ENCODE measurements at places on chromosomes 1 and 21. TPM values are rescaled to one million over a fixed set of nuclear protein-coding genes. Genes with fewer than 3 reads are reported as not detected.

GRCh38 chr1:237712586-237713157 lies 178.1 kb downstream of the ZP4 start:
- H3K4me3 ChIP-seq = no peak overlapping the region
- no peak overlapping the region for H3K27ac ChIP-seq
- no peaks in the 10 kb centered on the region for H3K27me3 ChIP-seq
- no peaks in the 10 kb centered on the region for H3K4me1 ChIP-seq

DNA sequence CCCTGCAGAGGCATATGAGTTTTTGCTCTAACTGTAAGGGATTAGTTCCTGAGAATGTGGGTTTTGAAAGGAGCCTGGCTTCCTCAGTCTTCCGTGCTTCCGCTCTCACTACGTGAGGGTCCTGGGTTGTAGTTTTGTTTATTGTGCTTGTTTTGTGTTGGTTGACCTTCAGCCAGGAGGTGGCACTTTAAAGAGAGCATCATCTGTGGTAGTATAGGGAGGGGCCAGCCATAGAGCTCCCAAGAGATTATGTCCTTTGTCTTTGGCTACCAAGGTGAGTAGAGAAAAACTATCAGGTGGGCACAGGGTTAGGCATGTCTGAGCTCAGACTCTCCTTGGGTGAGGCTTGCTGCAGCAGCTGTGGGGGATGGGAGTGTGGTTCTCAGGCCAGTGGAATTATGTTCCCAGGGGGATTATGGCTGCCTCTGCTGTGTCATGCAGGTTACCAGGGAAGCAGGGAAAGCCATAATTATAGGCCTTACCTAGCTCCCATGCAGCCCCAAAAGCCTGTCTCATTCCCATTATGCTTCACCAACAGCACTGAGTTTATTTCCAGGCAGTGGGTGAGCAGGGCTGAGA lies 23.5 kb downstream of the CYP4B1 start:
- no peak overlapping the region for H3K27ac ChIP-seq
- peaks cover 9% of the 10 kb centered on the region for H3K36me3 ChIP-seq
- H3K4me3 ChIP-seq = no peak overlapping the region
- peak; percentile 81 for DNase-seq
- no peaks in the 10 kb centered on the region for H3K4me1 ChIP-seq

The KRTAP13-2 gene
- not detected for total RNA-seq

GRCh38 chr1:156577550-156577949 lies 2.0 kb upstream of the TTC24 start:
- H3K36me3 ChIP-seq = no peaks in the 10 kb centered on the region
- H3K4me1 ChIP-seq = no peaks in the 10 kb centered on the region
- H3K27ac ChIP-seq = no peak overlapping the region

DNA sequence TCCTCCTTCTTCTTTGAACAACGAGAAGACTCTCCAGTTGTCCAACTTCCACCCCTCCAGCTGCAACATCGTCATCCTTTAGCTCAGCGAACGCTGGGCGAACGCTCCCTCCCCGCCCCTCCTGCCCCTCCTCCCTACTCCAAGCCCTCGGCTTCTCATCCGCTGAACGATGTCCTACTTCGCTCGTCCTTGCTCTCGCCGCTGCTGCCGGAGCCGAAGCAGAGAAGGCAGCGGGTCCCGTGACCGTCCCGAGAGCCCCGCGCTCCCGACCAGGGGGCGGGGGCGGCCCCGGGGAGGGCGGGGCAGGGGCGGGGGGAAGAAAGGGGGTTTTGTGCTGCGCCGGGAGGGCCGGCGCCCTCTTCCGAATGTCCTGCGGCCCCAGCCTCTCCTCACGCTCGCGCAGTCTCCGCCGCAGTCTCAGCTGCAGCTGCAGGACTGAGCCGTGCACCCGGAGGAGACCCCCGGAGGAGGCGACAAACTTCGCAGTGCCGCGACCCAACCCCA lies at the start of gene BCAN:
BCAN (plus strand) TSS at position 357 of the 504 bp plus-strand sequence. CDS start 3,938 bp downstream, outside the sequence.
- DNase-seq = no peak
- peaks cover 3% of the 10 kb centered on the region for H3K27me3 ChIP-seq
- peaks cover 12% of the 10 kb centered on the region for H3K4me1 ChIP-seq

GRCh38 chr1:243980471-243980870 lies 70.6 kb upstream of the ZBTB18 start:
- no peak overlapping the region for H3K27ac ChIP-seq
- H3K36me3 ChIP-seq = no peaks in the 10 kb centered on the region
- H3K27me3 ChIP-seq = no peaks in the 10 kb centered on the region
- no peak for DNase-seq
- no peaks in the 10 kb centered on the region for H3K4me1 ChIP-seq

The CD1D gene
- total RNA-seq = 0.26 TPM

GRCh38 chr1:234208791-234209190 lies 164.5 kb upstream of the COA6 start:
- DNase-seq = peak; percentile 12
- H3K4me1 ChIP-seq = peaks cover 6% of the 10 kb centered on the region
- H3K27me3 ChIP-seq = peaks cover 6% of the 10 kb centered on the region
- no peaks in the 10 kb centered on the region for H3K36me3 ChIP-seq
- no peak overlapping the region for H3K27ac ChIP-seq

- H3K27me3 ChIP-seq = no peaks in the 10 kb centered on the region
- DNase-seq = no peak
- H3K36me3 ChIP-seq = no peaks in the 10 kb centered on the region
- no peak overlapping the region for H3K27ac ChIP-seq
- H3K4me1 ChIP-seq = peaks cover 11% of the 10 kb centered on the region
Observed at GRCh38 chr1:93702828-93703183, 21.2 kb upstream of the BCAR3 start.

DNA sequence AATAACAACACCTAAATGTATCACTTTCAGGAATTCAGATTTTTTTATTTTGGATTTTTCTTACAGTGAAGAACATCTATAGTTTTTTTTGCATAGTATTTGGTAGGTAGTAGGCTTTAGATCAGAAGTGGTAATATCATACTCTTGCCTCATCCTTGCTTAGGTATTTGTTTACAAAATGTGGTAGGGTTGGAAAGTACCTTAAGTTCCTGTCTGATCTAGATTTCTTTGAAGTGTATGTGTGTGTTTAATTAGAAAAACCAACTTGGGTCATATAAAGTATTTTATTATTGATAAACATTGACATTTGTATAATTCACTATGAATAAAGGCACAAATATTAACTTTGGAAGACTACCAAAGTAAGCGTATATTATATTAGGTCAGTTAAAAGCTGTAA lies 85.3 kb upstream of the GPR88 start:
- no peaks in the 10 kb centered on the region for H3K36me3 ChIP-seq
- H3K4me1 ChIP-seq = no peaks in the 10 kb centered on the region
- no peaks in the 10 kb centered on the region for H3K27me3 ChIP-seq
- no peak overlapping the region for H3K4me3 ChIP-seq
- no peak for DNase-seq

The SPAG17 gene
- total RNA-seq = not detected

DNA sequence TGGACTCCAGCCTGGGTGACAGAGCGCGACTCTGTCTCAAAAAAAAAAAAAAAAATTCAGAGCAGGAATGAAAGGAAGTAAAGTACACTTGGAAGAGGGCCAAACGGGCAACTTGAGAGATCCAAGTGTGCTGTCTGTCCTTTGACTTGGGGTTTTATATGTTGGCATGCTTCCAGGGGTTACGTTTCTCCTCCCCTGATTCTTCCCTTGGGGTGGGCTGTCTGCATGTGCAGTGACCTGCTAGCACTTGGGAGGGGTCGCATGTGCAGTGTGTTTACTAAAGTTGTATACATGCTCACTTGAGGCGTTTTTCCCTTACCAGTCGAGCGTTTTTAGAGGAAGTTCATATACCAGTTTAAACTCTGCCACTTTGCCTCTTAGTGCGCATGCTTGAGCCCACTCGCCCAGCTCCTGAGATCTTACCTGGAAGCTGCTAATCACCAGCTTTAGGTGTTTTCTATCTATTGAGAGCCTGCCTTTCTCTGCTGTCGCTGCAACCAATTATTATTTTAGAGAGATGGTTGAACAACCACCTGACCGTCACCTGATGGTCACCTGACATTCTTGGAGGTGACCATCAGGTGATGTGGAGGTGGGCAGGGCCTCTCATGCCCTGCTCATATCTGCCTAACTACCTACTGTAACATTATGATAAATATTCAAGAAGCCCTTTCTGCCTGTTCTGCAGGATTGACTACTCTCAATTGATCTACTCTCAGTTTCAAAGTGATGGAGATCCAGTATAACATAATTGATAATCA lies 140.1 kb downstream of the MACF1 start:
- no peak for DNase-seq
- H3K27me3 ChIP-seq = no peaks in the 10 kb centered on the region
- H3K4me1 ChIP-seq = no peaks in the 10 kb centered on the region
- H3K36me3 ChIP-seq = peaks cover 93% of the 10 kb centered on the region
- H3K27ac ChIP-seq = no peak overlapping the region

DNA sequence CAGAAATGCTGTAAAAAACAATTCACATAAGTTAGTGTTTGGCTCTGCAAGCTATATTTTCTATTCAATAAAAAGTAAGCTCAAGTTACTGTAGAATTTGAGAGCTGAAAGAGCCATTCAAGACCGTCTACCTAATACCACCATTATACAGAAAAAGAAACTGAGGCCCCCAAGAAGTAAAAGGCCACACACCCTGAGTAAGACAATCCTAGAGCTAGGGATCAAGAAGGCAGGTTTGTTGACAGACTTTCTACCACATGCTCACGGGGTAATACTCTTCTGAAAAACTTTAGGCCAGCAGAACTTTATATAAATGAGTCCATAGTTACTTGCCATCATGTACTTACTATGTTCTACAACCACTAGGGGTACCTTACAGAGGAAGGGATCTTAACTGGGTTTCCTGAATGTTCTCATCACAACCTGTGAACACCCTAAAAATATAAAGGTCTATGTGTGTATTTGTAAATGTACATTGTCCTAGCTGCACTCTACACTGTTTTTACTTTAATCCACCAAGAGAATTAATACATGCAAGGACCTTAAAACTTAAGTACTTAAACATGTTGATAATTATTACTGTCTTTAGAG lies 2.7 kb downstream of the PSMG1 start:
- H3K27ac ChIP-seq = no peak overlapping the region
- H3K4me1 ChIP-seq = peaks cover 30% of the 10 kb centered on the region
- H3K27me3 ChIP-seq = no peaks in the 10 kb centered on the region
- no peaks in the 10 kb centered on the region for H3K36me3 ChIP-seq
- no peak overlapping the region for H3K4me3 ChIP-seq

DNA sequence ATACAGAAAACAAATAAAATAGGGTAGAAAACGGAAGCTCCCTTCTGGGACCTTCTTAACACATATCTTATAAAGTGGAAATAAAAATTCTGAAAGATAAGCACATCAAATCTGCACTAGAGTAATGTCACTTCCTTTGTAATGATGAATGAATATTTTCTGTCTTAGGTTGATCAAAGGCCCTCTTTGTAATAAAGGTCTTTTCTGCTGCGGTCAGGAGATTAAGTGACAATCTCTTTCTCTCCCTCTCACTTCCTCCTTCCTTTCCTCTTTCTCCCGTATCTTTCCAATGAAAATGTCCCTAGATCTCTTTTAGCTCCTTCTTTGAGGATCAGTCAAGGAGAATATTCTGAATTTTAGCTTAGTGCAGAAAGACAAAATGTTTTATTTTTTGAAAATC lies 33.8 kb downstream of the TMCO1 start:
- DNase-seq = no peak
- no peak overlapping the region for H3K4me3 ChIP-seq
- H3K27ac ChIP-seq = no peak overlapping the region
- H3K27me3 ChIP-seq = no peaks in the 10 kb centered on the region

- DNase-seq = no peak
- H3K27ac ChIP-seq = no peak overlapping the region
- no peak overlapping the region for H3K4me3 ChIP-seq
- H3K36me3 ChIP-seq = no peaks in the 10 kb centered on the region
- H3K4me1 ChIP-seq = no peaks in the 10 kb centered on the region
Observed at GRCh38 chr1:200911361-200911760, 16.7 kb downstream of the INAVA start.

DNA sequence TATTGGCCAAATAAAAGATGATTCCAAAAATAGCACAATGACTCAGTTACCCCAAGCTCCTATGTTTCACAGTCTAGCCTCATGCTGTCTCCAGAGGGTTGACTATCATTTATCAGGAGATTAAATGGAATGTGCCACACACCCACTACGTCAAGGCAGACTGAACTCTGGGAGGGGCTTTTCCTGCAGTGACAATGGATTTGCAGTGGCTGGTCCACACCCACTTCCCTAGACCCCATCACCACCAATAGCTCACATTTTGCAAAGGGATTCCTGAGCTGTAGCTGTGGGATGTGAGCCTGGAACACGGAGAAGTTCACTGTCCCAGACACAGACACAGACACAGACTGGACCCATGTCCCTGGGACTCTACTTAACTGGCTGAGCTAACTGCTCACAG lies 77.1 kb downstream of the HLCS start:
- no peaks in the 10 kb centered on the region for H3K4me1 ChIP-seq
- no peak for DNase-seq

DNA sequence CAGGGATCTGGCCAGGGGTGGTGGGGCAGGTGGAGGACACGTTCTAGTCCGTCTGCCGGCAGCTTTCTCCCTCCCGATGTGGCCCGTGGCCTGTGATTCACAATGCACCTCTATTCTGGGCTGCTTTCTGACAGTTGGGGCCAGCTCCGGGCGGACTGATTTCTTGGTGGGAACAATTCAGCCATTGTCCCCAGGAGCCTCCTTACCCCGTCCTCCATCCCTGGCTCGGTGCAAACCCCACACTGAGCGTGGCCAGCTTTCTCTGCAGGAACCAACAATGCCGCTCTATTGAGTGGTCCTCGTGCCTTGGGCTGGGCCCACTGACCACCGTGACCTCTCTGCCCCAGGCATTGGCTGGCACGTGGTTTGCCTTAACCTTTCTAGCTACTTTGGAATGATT lies 29.7 kb downstream of the PADI2 start:
- H3K4me1 ChIP-seq = peaks cover 5% of the 10 kb centered on the region
- H3K27ac ChIP-seq = no peak overlapping the region
- no peak for DNase-seq
- H3K4me3 ChIP-seq = no peak overlapping the region
- no peaks in the 10 kb centered on the region for H3K27me3 ChIP-seq

DNA sequence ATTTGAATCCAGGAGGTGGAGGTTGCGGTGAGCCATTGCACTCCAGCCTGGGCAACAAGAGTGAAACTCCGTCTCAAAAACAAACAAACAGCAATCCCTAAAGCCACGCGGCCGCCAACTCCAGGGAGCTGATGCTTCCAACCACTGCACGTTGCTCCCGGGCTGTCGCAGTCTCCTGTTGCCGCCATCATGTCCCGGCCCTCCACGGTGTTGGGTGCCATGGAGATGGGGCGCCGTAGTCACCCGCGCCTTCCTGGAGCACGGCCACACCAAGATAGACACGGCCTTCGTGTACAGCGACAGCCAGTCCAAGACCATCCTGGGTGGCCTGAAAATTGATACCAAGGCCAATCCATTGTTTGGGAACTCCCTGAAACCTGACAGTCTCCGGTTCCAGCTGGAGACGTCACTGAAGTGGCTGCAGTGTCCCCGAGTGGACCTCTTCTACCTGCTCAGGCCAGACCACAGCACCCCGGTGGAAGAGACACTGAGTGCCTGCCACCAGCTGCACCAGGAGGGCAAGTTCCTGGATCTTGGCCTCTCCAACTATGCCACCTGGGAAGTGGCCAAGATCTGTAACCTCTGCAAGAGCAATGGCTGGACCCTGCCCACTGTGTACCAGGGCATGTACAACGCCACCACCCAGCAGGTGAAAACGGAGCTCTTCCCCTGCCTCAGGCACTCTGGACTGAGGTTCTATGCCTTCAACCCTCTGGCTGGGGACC lies 32.6 kb downstream of the SLC16A1 start:
- no peak for DNase-seq
- no peak overlapping the region for H3K27ac ChIP-seq
- peaks cover 7% of the 10 kb centered on the region for H3K36me3 ChIP-seq
- H3K27me3 ChIP-seq = no peaks in the 10 kb centered on the region
- peaks cover 7% of the 10 kb centered on the region for H3K4me1 ChIP-seq
